ENCODE measurements at places on chromosomes 3 and 15.

DNA sequence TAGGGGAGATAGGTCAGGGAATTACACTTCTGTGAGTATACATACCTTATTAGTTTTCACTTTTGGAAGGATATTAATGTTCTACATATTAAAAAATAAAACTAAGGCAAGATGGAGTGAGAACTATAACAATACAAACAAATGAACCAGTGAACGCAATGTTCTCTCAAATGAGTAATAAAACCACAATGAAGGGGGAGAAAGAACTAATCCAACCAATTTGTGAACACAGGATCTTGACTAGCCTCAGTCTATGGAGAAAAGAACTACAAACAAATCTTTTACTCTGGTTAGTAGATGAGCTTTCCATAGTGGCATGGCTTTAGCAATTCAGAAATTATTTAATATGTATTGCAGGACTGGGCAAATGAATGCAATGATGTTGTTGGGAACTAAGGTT lies 26.9 kb upstream of the ATOSA start:
- DNase-seq = no peak

DNA sequence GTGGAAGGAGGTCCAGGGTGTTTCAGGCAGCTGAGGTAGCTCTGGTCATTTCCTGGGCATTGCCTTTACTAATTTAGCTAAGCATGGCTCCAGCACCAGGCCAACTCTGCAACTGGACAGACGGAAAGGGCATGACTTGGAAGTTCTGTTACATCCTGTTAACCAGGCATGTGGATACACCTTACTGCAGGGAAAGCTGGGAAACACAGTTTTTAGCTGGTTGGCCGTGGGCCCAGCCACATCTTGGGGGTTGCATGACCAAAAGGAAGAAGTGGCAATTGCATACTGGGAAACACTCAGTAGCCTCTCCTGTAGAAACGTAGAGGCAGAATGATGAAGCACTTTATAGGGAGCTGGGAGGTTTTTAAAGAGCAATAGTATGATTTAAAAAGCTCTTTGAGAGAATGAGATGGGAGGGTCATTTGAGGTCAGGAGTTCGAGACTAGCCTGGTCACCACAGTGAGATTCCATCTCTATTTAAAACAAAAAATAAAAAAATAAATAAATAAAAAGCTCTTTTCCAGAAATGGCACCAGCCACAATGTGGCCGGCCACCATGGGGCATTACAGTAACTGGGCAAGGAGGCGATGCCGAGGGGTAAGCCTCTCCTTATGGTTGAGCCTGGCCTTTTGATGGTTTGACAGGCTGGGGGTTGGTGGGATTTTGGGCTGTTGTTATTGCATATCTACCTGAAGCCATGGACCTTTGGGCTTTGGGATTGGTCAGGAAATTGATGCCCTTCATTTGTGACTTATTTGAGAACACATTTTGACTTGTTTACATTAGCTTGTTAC lies 28.6 kb downstream of the TRAK1 start:
- DNase-seq = no peak

GRCh38 chr3:166783206-166783605 lies 596.9 kb downstream of the ZBBX start:
- no peak for DNase-seq

DNA sequence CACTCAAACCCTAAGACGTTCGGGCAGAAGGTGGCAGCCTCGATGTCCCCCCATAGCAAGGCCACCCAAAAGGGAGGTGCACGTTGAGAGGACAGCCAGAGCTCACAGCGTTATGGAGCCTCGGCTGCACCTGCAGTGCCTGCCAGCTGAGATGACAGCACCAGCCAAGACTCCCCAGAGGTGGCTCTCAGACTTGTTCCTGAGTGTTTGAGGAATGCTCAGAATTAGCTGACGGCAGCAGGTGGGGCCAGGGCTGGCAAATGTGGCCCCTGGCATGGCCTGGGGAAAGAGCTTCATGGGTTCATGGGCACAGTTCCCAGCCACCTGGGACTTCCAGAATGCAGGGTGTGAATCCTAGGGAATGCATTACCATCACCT lies 177.8 kb downstream of the KLF13 start:
- no peak for DNase-seq

GRCh38 chr15:66827039-66827697 lies 125.1 kb downstream of the SMAD6 start:
- no peak for DNase-seq

GRCh38 chr3:144746631-144747030 lies 775.0 kb downstream of the DIPK2A start:
- no peak for DNase-seq

GRCh38 chr3:9192248-9193025 lies 57.0 kb downstream of the SRGAP3 start:
- DNase-seq = no peak

GRCh38 chr3:50484722-50485121 lies 18.7 kb downstream of the CACNA2D2 start:
- no peak for DNase-seq
